SK-MEL-5 (cell line): ENCODE measurements at places on chromosomes 1 and 21.

- no peak for DNase-seq
Observed at GRCh38 chr1:40818264-40818961, 34.8 kb downstream of the KCNQ4 start.

DNA sequence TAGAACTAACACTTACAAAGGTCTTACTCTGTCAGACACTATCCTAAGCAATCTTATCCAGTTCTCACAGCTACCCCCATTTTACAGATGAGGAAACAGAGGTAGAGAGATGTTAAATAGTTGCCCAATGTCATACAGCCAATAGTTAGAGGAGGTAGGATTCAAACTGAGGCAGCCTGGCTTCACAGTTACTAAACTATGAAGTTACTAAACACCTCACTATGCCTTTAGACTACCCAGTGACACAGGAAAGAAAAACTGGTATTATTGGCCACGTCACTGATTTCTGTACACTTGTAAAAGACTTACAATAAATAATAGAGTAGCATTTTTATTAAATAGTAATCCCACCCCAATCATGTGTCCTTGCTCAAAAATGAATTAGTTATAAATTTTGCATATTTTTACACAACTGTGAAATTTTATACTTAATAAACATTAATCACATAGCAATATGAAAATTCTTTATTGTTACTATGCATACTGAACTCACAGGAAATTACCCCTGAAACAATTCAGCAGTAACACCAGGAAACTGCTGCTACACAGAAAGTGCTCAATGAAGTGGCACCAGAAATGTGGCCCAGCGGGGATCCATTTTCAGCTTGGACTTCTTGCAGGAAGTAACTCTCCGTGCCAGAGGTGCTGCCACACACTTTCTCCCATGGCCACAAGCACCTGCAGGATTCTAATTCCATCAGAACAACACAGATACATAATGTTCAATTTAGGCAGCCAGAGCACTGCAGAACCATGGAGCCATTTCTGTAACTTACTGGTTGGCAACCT lies 69.4 kb downstream of the VAV3 start:
- DNase-seq = no peak

DNA sequence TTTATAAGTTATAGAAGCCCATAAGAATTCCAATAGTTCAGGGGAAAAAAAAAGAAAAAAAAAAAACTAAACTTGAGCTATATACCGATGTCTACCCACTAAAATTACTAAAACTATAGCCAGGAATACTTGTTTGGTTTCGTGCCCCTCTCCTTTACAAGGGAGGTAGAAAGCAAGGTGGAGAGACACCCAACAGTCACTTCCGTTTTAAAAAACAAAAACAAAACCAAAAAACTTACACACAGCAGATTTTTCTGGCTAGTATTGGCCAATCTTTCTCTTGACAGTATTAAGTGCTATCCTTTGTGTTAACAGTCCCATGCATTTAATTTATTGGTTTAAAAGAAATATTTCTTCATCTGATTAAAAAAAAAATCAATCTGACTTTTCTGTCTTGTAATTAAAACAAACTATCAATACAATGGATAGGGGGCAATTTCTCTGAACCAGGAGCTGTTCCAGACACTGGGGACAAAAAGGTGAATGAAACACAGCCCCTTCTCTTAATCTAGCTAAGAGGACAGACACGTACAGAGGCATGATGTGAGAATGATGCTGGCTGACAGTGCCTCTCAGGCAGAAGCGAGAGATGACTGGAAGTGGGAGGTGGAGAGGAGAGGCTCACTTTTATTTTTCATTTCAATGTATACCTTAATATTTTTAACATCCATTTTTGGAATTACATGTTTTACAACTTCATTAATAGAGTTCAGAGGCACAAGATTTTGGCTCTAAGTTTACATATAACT lies 214.8 kb downstream of the RERE start:
- no peak for DNase-seq

DNA sequence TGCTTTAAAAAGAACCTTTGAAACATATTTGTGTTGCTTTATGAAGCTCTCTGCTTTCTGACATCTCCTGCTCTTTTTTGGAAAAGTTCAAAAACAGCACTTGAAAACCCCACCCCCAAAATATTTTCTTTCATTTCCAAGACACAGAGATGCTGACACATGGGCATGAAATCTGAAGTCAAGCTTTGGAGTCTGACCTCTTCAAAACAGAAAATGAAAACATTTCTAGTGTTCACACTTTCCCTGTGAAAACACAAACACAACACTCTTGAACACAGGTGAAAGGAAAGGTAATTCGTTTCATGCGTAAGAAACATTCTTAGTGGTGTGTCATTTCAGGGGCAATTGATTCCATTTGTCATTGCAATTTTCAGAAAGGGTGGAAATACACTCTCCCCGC lies 10.8 kb downstream of the NGF start:
- DNase-seq = no peak

DNA sequence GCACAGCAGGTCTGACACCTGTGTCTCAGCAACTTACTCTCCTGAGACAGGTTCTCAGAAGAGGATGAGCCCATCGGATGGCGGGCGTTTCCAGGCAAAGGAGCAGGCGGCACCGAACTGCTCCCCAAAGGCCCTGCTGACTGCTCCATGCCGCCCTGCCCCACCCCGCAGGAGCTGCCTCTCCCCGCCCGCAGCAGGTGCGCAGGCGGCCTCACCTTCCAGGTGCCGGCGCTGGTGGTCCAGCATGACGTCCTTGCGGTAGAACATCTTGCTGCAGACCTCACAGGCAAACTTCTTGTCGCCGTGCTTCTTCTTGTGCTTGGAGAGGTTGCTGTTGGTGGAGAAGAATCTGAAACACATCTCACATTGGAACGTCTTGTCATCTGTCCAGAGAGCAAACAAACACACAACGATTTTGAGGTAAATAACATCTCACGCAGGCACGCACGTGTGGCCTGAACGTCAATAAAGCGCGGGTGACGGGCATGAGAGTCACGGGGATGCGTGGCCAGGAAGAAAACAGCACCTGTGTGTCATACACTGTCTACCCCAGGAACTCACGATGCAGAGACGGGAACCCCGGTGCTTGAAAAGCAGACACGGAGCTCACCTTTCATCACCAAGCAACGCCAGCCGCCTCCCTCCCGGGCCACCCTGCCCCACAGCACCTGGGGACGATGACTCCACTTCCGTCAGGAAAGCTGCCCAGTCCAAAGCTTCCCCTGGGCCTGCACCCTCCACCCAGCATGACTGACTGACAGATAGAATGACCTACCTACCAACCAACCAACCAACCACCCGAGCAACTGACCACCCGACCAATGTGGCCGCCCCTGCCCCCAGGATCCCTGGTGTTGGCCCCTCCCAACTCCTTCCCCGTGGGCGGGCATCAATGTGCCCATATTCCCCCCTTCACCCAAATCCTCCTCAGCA lies 50.9 kb downstream of the PRDM15 start:
- no peak for DNase-seq

- DNase-seq = no peak
Observed at GRCh38 chr1:10900691-10901090, 104.2 kb upstream of the CASZ1 start.
